ENCODE measurements at places on chromosomes 1 and 21.

DNA sequence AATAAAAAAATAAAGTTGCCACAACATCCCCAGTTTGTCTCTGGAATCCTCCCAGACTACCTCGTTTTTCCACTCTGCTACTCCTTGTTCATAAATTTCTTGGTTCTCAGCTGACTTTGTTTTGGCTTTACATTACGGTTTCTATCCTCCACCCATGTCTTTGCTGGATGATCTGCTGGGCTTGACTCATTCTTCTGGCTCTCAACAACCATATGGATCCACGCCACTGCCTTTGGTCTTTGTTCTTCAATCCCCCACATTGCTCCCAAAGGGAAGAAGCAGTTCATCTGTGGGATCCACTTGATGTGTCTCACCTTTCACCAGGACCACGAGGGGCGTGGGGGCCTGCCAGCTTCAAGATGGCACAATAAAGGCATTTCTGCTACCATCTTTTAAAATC lies 67.1 kb upstream of the NBL1 start:
- peaks cover 5% of the 10 kb centered on the region for H3K4me1 ChIP-seq
- peaks cover 9% of the 10 kb centered on the region for H3K27me3 ChIP-seq
- H3K36me3 ChIP-seq: no peaks in the 10 kb centered on the region
- no peak overlapping the region for H3K27ac ChIP-seq
- H3K4me3 ChIP-seq: no peak overlapping the region

- no peaks in the 10 kb centered on the region for H3K4me1 ChIP-seq
- no peaks in the 10 kb centered on the region for H3K27me3 ChIP-seq
- H3K4me3 ChIP-seq: no peak overlapping the region
- DNase-seq: no peak
- no peak overlapping the region for H3K27ac ChIP-seq
- H3K36me3 ChIP-seq: no peaks in the 10 kb centered on the region
These were observed 35.0 kb upstream of the SCAF4 start for GRCh38 chr21:31766899-31767298.

GRCh38 chr1:29055160-29055559 lies 68.5 kb downstream of the TMEM200B start:
- H3K36me3 ChIP-seq: peaks cover 5% of the 10 kb centered on the region
- H3K27me3 ChIP-seq: no peaks in the 10 kb centered on the region
- no peaks in the 10 kb centered on the region for H3K4me1 ChIP-seq
- no peak overlapping the region for H3K27ac ChIP-seq

GRCh38 chr1:84835169-84835568 lies 57.8 kb downstream of the LPAR3 start:
- H3K4me3 ChIP-seq: no peak overlapping the region
- no peaks in the 10 kb centered on the region for H3K36me3 ChIP-seq
- no peaks in the 10 kb centered on the region for H3K4me1 ChIP-seq
- no peak for DNase-seq
- H3K27ac ChIP-seq: no peak overlapping the region

GRCh38 chr1:247268390-247269045 lies 12.6 kb downstream of the VN1R5 start:
- H3K4me1 ChIP-seq: no peaks in the 10 kb centered on the region
- no peaks in the 10 kb centered on the region for H3K27me3 ChIP-seq
- H3K27ac ChIP-seq: no peak overlapping the region
- H3K36me3 ChIP-seq: peaks cover 2% of the 10 kb centered on the region
- H3K4me3 ChIP-seq: no peak overlapping the region
- no peak for DNase-seq

GRCh38 chr21:18228060-18228739 lies 16.4 kb upstream of the CHODL start:
- no peak for DNase-seq
- no peaks in the 10 kb centered on the region for H3K36me3 ChIP-seq
- H3K27me3 ChIP-seq: no peaks in the 10 kb centered on the region
- no peak overlapping the region for H3K27ac ChIP-seq
